CD4-positive, alpha-beta T cell treated with Interleukin-21 for 1 hour (primary cell): ENCODE measurements at places on chromosomes 2 and 18.

DNA sequence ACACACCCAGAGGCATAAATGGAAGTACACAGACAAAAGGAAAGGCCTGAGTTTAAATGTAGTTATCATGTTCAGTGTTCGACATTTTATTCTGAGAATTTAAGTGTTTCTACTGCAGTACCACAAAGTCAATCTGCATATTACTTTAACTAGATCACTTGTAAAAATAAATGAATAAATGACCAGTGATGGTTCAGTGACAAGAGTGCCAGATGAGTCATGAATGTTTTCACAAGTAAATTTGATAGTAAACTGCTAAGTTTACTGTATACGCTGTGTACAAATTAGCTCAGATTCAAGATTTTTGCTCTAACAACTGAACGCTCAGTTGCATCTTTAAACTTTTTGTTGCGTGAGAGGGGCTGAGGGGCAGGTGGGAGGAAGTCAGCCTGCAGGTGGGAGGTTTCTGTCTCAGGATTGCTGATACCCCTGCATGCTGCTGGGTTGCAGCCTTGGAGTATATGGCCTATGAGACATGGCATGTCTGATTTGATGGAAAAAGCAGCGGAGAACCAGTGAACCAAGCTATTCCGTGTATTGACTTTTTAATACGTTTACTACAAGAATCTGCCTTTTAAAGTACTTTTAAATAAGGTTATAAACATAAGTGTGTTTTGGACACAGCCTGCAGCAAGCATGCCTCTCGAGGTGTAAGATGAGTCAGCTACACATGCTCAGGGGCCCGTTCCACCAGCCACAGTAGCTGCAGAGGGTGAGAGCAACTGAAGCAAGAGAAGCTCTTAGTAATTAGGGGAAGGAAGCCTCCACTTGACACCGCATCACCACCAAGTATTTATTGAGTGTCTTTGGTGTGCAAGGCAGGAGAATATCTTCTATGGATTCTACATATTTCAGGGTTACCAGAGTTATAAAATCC lies 245.1 kb downstream of the NEDD4L start:
- DNase-seq, result no peak

- DNase-seq, result no peak
Observed at GRCh38 chr2:129721846-129722245, 257.6 kb upstream of the RAB6C start.

- DNase-seq, result no peak
Observed at GRCh38 chr2:42456126-42456839, 37.5 kb downstream of the KCNG3 start.

DNA sequence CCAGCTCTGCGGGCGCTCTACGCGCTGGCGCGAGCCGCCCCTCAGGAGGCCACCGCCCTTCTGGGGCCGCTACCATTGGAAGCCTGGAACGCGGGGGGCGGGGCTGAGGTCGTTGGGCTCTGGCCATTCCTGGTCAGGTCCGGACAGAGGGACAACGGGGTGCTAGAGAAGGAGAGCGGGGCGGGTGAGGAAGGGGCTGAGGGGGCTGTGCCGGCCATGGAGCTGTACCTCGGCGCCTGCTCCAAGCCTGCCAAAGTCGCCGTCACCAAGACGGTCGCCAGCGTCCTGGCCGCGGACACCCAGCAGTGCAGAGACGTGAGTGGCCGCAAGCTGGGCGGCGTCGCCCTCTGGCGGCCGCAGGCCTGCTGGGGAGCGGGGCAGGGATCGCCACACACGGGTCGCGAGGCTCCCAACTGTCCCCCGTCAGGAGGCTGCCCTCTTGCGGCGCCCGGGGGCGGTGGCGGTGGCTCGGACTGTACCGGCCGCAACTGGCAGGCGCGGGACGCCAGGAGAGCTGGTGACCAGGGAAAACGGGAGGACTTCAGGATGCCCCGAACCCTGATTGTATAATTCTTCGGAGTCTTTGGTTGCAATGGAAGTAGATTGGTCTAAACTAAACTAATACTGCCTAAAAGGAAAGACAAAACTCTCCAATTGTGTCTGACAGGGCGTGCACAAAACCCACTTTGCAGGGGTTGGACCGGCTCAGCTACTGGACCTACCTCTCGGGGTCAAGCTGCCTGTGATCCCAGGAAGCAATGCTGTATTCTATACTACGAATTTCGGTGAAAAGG lies at the start of gene FSIP2:
Gene FSIP2, plus strand, starts transcription at position 126 of the 794 bp plus-strand sequence. Its CDS starts 91 bp downstream, at position 217.
- DNase-seq, result peak; percentile 0

GRCh38 chr18:21004726-21005125 lies 106.9 kb downstream of the ROCK1 start:
- DNase-seq, result no peak

- no peak for DNase-seq
Observed at GRCh38 chr2:3307901-3308300, 69.7 kb downstream of the EIPR1 start.

DNA sequence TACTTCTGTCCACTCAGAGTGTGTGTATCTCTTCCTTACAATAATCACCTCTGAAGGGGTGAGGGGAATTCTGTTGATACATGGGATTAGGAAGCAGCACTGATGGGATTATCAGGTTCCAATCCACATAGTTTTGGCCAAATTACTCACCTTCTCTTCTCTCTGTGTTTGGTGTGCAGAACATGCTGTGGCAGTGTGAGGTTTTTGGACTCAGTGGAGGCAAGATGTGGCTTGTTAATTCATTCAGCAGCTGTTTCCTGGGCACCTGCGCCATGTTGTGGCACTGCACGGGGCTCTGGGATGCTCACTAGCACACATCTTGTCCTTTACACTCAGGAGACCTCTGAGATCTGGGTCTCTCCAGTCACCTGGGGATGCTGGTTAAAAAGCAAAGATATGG lies 350.3 kb upstream of the HS6ST1 start:
- no peak for DNase-seq

DNA sequence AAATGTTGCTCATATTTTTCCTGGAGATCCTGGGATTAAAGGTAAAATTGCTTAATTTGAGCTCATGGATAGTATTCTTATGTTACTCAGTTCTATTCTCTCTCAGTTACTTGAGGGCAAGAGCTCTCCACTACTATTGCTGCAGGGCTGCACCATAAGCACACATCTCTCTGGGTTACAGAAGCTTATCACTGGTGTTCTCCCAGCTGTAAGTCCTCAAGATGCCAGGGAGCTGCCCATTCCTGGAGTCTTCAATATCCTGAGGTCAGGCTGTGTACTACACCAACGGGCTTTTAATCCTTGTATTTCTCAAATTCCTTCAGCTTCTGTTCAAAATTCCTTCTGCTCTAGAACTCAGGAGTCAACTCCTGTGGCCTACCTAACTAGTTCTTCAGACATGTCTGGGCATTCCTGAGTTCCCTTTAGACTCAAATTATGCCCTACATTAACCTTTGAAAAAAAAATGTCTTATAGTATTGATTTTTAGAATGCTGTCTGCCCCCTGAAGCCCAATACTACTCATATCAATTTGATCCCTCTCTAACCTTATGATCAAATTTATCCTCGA lies 17.7 kb upstream of the COBLL1 start:
- no peak for DNase-seq

GRCh38 chr2:117057016-117057415 lies 757.5 kb upstream of the DDX18 start:
- DNase-seq, result no peak

DNA sequence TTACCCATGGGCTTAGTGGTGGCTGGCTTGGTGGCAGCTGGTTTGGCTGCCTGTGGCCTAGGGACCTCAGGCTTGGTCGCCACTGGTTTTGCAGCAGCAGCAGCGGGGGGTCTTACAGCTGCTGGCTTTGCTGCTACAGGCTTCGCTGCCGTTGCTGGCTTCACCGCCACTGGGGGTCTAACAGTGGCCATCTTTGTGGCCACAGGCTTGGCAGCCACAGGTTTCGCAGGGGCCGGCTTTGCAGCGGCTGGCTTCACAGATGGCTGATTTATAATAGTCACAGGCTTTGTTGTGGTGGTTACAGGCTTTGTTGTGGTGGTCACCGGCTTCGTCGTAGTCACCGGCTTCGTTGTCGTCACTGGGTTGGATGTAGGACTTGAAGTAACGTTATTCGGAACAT lies 77.8 kb downstream of the COL6A3 start:
- no peak for DNase-seq

DNA sequence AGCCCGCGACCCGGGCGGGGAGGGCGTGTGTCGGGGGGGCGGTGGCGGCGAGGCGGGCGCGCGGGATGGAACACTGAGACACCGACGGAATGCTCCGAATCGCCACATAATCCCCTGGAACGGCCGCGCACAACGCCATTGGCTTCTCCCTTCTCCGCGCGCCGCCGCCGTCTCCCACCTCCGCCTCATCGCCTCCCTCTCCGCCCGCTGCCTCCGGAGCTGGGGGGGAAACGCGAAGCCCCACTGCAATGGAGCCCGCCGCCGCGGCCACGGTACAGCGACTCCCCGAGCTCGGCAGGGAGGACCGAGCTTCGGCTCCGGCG lies at the start of gene PHLPP1:
Gene PHLPP1, plus strand, starts transcription at position 106 of the 323 bp plus-strand sequence. Its CDS starts 143 bp downstream, at position 249.
- no peak for DNase-seq

DNA sequence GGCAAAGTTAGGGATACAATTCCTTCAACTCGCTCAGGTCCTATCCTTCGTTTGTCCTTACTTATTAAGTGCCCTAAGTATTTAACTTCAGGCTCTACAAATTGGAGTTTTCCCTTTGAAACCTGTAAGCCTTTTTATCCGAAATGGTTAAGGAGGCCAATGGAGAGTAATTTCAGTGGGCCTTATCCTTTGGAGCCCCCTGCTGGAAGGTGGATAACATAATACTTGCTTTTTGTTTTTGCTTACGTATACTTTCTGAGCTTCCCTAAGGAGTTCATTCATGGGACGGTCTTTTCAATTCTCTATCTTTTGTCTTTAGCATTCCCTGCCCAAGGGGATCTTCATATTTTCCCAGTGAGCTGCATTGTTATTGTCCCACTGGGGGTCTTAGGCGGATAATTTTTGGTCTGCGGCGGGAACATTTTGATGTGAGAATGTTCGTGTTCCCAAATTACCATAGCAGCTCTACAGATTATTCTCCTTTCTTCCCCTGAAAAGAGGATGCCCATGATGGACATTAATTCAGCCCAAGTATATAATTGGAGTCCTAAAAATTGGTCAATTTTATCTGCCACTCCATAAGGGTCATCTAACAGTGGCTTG lies 34.4 kb upstream of the TRAPPC8 start:
- peak; percentile 57 for DNase-seq

GRCh38 chr2:26068602-26069298 lies 34.9 kb downstream of the RAB10 start:
- peak; percentile 65 for DNase-seq

DNA sequence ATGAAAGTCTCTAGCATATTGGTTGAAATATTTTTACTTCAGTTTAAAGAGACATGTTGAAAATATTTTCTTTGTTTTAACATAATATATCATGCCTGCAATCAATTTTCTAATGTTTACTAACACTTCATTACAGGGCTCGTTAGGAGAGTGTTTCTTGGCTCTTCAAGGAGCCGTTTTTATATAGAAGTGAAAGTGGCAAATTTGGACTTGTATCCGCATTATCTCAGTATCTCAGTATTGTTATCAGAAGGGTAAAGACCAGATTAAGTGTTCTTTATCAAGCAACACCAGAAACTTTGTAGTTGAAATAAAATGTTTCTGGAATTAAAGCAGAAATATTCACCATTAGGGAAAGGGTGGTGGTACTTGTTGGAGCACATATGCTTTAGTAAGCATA lies 97.8 kb downstream of the BABAM2 start:
- no peak for DNase-seq

DNA sequence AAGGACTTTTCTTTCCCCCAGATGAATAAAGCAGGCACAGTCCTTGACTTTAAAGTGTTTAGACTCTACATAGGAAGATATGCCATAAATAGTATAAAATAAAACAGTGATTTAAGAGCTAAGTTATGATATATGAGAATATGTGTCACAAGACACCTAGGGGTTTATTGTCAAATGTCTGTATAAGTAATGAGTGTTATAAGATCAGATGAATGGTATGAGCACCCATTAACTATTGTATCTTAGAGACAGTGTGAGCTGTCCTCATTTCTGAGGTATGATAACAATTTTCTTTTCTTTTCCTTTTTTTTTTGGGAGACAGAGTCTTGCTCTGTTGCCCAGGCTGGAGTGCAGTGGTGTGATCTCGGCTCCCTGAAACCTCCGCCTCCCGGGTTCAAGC lies 365.3 kb downstream of the RND3 start:
- no peak for DNase-seq

DNA sequence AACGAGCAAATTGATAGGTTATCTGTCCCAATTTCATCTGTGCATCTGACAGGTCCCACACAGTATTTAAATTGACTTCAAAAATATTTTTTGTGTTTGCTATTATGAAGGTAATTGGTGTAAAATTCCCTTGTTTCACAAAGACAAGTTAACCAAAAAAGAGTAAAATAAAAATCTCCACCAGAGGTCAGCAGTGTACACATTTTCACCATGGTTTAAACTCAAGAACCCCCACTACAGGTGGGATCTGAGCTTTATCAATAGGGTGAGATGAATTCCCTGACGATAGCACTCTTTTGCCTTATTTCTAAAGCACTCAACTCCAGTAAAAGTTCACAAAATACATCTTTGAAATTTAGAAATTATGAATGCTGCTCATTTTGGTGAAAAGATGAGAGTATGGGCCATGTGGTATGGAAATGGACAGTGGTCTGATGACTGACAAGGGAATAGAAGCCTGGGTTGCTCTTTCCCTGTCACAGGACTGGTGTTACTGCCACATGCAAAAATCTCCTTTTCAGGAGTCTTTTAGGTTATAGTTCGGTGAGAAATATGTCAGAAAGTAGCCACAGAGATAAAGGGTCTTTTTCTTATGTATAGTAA lies 68.0 kb downstream of the SERPINB8 start:
- peak; percentile 23 for DNase-seq

- DNase-seq, result no peak
Observed at GRCh38 chr2:200596774-200597570, 11.2 kb downstream of the AOX1 start.

- DNase-seq, result no peak
Observed at GRCh38 chr2:74328074-74328473, 15.1 kb downstream of the SLC4A5 start.

GRCh38 chr2:60858897-60859311 lies 22.5 kb upstream of the REL start:
- DNase-seq, result no peak

DNA sequence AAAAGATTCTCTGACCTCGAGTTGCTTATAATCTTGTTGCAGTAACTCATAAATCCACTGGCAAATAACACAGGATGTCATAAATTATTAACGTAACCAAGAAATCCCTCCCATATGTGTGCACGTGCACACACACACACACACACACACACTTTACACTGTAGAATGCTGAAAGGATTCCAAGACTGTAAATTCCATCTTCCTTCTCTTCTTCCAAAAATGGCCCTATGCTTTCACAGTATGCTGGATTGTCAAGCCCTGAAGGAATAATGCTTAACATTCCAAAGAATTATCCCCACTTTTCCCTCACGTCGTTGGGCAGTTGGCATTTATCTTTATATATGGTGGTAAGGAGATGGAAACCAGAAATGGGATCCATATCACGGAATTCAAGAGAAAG lies 117.5 kb upstream of the CRIM1 start:
- DNase-seq, result no peak
